ENCODE measurements at places on chromosomes 11 and 22.

DNA sequence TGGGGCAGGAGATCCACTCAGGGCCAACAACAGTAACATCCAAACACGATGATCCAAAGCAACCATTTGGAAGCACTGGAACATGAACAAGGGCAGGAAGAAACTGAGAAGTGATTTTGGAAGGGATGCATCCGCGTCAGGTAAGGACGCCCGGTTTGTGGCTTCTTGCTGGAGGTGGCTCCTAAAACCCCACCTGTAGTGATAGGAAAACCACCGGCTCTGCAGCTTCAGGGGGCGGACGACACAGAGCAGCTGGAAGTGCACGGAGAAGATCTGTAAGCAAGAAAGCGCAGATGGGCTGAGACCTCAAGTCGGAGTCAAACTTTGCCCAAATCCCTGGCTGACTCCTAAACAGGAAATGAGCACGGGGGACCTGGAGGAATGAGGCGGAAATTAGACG is 1066.1 kb downstream of the BRD1 start:
- DNase-seq = no peak

- no peak for DNase-seq
Observed at GRCh38 chr11:62504158-62504973, 42.2 kb downstream of the AHNAK start.

DNA sequence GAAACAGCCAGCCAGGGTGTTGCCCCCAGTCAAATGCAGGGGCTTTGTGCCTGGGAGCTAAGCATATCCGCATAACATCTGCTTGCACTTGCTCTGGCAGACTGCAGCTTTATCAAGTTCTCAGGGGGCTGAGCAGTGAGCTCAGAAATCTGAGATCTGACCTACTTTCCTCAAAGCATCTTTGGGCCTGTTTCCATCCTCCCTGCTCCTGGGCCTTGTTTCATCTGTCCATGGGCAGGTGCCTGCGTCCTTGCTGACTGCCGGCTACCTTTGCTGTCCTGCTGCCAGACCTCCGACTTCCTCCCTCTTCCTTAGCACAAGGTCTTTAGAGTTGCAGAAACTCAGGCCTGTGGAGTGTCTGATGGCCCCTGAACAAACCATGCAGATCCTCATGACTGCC is 131.2 kb upstream of the B3GAT1 start:
- no peak for DNase-seq

DNA sequence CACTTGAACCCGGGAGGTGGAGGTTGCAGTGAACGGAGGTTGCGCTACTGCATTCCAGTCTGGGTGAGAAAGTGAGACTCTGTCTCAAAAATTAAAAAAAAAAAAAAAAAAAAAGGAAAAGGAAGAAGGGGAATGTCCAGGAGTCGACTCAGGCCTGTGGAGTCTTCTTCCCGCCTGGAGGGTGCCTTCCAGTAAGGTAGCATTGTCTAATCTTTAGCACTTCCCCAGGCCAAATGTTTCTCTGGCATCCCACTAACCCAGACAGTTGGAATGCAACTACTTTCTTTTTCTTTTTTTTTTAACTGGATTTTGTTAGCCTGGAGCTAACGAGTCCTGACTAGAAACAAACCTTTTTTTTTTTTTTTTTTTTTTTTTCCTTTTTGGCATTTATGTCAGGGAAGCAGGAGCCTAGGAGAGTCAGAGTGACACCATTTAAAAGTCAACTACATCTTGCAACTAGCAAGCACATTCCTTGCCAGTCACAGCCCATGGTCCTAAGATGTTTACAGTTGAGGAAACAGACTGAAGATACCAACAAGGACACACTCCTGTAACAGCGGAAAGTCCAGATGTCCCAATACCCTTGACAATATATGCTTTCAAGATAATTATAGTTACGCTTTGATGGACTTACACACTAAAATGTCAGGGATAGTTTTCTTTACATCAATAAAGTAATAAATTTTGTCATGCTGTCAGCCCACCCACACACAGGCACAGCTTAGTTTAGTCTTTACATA is 10.6 kb downstream of the PLET1 start:
- no peak for DNase-seq

DNA sequence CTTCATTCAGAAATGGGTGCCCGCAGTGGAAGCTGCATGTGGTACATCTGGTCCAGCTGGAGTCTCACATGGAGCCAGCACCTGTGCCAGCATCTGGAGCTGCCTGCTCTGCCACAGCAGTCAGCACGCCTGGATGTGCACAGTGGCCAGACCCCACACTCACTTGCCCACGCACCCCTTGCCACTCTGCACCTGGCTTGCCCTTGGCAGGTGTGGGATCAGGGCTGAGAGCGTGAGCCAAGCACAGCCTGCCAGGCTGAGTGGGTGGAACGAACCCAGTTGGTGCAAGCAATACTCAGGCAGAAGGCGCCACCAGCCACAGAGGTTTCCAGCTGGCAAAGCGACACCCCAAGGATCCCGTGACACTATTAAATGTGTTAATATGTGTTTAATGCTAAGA is 95.5 kb upstream of the AMOTL1 start:
- no peak for DNase-seq

DNA sequence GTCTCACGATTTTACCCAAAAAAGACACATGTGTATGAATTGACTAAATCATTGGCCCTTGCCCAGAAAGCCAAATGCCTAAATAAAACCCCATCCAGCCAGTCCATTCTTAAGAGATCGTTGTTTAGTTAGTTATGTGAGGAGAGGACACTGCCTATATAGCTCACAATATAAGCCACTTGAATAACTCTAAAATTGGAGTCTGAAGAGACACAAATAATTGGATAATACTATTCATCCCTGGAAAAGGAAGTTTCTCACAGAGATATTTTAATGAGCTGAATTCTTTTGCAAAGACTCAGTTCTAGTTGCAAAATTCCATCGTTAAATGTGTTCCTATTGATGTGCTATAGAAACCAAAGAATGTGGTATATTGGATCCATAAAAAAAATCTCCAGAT is 176.7 kb downstream of the SOX6 start:
- no peak for DNase-seq

- DNase-seq = no peak
Observed at GRCh38 chr11:2443881-2444820, at the start of gene TRPM5. Gene TRPM5, minus strand, starts transcription at chr11:2444514. Its CDS starts 21,478 bp downstream, at chr11:2423036.

GRCh38 chr11:70146895-70147520 is 56.1 kb upstream of the FADD start:
- DNase-seq = no peak

DNA sequence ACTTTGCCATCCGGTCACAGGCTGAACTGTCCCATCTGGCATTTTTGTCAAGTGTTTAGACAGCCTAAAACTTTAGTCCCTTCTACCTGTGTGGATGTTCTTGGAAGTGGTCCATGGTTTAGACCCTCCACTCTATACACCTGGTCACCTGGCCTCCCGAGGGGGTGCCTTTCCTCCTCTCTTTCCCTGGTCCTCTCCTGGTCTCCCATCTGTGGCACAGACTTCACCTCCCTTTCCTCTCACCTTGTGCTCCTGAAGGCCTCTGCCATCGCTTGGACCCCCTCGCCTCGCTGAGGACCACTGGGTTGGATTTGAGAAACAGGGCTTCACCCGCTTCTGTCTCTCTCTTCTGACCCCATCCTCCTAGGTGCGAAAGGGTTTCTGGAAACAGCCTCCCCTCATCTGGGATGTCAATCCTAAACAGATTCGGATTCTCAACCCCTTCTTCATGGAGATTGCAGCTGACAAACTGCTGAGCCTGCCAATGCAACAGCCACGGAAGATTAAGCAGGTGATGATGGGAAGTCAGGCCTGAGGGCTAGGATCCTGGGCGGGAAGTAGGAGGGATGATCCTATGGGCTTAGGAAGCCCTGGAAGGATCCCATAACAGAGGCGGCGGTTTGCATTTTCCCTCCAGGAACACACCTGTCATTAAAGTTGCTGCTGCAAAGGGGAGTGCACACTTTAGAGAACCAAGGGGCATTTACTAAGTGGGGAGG is 53.6 kb downstream of the ST3GAL4 start:
- DNase-seq = no peak

GRCh38 chr11:65898656-65899355 is 1.4 kb downstream of the FOSL1 start:
- DNase-seq = no peak

DNA sequence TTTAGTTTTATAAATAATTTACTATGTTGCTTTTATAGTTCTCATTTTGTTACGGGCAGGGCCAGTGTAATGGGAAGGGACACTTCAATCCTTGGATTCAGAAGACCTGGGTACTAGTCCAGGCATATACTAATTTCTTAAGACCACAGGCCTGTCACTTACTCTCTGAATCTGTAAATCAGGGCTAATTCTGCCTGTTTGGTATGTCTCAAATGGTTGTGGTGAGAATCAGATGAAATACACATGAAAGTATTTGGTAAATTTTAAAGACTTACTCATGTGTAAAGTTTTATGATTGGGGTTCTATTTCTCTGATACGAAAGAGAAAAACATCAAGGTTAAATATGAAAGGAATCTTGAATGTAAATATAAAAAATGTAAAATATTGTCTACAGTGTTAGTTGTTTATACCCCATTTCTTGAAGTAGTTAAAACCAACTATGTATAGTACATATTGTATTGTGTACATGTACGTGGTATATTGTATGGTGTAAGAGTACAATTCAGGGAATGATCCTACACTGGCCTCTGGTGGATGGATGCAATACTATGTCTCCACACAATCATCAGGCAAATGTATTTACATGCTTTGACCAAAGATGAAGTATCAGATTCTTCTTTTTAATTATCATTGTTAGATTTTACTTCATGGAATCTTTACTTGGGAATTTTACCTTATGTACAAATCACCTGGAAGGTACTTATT is 24.5 kb upstream of the RAG2 start:
- DNase-seq = no peak

All from hypothalamus (tissue), 51 donors.